ENCODE measurements at places on chromosomes 2 and 18. TPM values are rescaled to one million over a fixed set of nuclear protein-coding genes. Genes with fewer than 3 reads are reported as not detected.

DNA sequence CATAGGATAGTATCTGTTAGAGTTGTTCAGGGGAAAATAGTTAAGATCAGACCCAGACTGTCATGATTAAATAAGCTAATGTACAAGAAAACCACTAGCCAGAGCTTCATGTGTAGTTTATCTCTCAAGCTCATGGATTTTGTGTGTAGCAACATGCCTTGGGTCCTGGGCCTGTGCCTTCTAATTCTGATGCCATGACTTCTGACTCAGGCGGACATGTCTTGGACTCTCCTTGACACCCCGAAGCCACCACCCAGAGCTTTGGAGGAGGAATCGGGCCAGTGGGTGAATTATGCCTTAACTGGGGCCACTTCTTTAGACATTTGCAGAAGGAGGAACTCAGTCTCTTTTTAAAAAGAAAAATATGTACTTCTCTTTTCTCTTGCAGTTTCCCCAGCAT is 68.7 kb downstream of the NPAS2 start:
- no peak for DNase-seq

GRCh38 chr2:120973196-120973595 is 237.5 kb downstream of the GLI2 start:
- DNase-seq: no peak

DNA sequence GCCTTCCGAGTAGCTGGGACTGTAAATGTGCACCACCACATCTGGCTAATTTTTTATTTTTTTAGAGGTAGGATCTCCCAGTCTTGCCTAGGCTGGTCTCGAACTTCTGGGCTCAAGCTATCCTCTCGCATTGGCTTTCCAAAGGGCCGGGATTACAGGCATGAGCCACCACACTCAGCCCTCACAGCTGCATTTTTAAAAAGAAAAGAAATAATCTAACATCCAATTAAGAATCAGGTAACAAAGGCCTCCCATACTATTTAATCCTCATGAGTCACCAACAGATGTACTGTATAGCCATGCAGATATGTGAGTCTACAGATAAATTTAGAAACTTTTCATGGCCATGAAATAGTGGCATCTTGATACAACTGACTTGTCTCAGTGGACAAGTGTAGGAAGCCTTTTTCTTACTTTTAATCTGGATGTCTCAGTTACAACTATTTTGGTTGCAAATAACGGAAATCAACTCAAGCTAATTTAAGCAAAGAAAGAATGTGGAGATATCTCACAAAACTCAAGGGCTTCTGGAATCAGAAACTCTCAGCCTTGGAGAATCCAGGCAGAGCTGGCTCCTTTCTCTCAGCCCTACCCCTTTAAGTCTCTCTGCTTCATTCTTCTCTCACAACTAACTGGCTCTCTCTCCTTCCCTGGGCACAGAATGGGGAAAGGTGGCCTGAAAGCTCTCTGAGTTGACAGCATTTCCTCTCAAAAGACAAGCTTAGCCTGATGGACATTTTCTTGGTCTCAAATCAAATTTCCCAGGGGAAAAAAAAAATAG is 12.8 kb upstream of the PPM1B start:
- DNase-seq: no peak

GRCh38 chr2:136101042-136101441 is 16.9 kb downstream of the CXCR4 start:
- DNase-seq: no peak

GRCh38 chr2:128237081-128237534 is 81.6 kb downstream of the HS6ST1 start:
- no peak for DNase-seq

GRCh38 chr18:29087616-29088246 is 910.8 kb upstream of the CDH2 start:
- DNase-seq: no peak

DNA sequence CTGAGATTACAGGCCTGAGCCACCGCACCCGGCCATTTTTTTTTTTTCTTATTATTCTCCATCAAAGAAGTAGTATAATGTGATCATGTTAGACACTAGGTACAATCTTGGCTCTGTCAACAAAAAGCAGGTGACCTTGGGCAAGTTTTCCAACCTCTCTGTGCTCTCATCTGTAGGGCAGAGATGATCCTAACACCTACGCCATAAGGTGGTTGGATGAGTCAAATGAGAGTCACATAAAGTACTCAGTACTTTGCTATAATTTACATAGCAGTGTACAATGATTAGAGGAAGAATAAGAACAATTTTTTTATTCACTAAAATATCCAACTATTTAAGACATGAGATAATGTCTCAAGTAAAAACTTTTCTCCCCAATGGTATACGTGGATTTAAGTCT is 128.6 kb downstream of the TGIF1 start:
- no peak for DNase-seq

DNA sequence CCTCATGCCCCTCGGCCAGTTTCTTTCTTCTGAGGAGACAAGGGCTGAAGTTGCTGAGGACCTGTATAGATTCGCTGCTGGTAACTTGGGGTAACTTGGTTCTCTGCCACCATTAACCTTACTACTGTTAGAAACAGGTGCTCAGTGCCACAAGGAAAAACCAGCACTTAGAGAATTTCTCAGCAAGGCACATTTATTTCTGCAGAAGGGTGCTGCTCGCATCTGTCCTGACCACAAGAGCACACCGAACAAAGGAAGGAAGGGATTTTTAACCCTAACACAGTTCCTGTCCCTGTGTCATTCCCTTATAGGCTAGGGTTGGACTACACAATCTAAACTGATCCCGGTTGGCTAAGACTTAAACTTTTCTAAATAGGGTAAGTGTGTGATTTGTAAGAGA is 154.1 kb downstream of the SOCS6 start:
- no peak for DNase-seq

GRCh38 chr2:77519164-77519887 is 2.9 kb downstream of the LRRTM4 start:
- DNase-seq: no peak

DNA sequence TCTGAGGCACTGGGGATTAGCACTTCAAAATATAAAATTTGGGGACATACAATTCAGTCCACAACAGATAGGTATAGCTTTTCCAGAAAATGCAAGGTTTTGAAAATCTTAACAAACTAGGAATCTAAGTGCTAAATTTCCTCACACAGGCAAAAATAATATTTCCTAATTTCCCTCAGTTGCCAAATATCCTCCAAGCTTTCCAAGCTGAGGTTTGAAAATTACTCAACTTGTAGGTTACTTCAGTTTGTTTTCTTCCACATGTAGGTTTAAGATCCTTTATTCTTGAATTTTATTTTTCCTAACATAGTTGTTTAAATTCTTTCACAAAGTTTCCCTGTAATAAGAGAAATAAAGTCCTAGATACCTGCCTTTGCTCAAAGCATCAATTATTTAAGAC is 192.9 kb upstream of the NRXN1 start:
- DNase-seq: no peak

DNA sequence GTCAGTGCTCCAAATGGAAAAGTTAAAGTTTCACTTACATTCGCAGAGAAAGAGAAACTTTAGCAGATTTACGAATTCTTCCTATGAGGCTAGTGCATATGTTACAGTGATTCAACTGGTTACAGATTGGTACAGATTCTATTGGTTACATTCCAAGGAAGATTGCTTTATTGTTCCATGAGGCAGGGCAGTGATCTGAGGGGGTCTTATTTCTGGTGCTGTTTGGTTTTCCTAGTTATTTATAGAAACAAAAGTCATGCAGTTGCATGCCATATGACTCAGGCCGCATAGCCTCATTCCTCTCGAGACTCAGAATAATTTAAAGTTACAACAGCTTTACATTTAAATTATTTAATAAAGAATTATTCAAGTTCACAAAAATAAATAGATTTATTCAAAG is 385.4 kb upstream of the SYT4 start:
- no peak for DNase-seq

GRCh38 chr2:180450841-180451240 is 443.7 kb upstream of the CWC22 start:
- DNase-seq: no peak

DNA sequence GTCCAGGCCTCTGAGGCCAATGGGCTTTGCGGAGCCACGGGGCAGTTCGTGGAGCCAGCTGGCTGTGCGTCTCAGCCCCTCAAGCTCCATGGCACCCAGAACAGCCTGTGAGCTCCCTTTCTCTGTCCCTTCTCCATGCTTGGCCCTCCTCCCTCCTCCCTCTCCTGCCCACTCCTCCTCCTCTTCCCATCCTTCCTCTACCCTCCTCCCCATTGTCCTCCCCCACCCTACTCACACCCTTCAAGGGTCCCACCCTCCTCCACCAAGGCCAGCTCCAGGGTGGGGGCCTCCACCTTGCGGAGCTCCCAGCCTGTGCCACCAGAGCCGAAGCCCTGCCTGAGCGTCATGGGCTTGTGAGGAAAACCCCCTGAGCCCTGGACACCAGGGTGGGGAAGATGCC is 269.0 kb downstream of the ATAD2B start:
- no peak for DNase-seq

The CHST9 gene
- 0.34 TPM for total RNA-seq

The PSD4 gene
- 2.6 TPM for total RNA-seq

The MEP1B gene
- total RNA-seq: not detected

The TRABD2A gene
- total RNA-seq: 0.62 TPM

The ATIC gene
- total RNA-seq: 46.2 TPM

The DLGAP1 gene
- 0.31 TPM for total RNA-seq

All from right cardiac atrium (tissue), 5 donors.